ENCODE measurements at places on chromosomes 11 and 22. TPM values are rescaled to one million over a fixed set of nuclear protein-coding genes. Genes with fewer than 3 reads are reported as not detected.

Gene PLA2G3
- not detected for total RNA-seq

Gene RASGRP2
- total RNA-seq, result 1.1 TPM

Gene FOLH1
- total RNA-seq, result not detected

Gene FADS1
- 136 TPM for total RNA-seq

Gene C22orf15
- total RNA-seq, result not detected

Gene HOATZ
- not detected for total RNA-seq

Gene PTGDR2
- total RNA-seq, result 0.08 TPM

Gene PATE3
- not detected for total RNA-seq

Gene TMPRSS13
- not detected for total RNA-seq

Gene BTG4
- total RNA-seq, result 0.18 TPM

Gene TMA7B
- total RNA-seq, result not detected

Gene DKK3
- 11.1 TPM for total RNA-seq

Gene NUDT22
- 41.9 TPM for total RNA-seq

Gene LAMTOR1
- total RNA-seq, result 145 TPM

Gene APOBEC3A
- not detected for total RNA-seq

Gene DERL3
- 0.17 TPM for total RNA-seq
